Hematopoietic multipotent progenitor cell treated with erythropoietin and hydrocortisone succinate and interleukin-3 and kit ligand, for 8 days (in vitro differentiated cells): ENCODE measurements at places on chromosomes 13 and 19.

GRCh38 chr13:100434010-100434763 is 154.4 kb downstream of the GGACT start:
- no peak for DNase-seq

DNA sequence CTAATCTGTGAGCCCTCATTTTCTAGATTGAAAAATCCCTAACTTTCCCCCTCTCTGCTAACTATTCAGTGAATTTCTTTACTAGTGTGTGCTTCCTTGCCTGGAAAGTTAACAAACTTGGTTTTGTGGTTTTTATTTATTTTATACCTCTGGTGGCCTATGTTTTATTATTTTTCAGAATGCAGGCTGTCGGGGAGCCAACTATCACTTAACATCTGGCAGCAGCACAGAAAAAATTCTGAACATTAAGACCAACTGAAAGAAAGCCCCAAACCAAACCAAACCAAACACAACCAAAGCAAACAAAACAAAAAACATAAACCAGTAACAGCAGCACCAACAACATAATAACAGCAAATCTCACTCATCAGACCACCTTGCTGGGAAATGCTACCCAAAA is 109.0 kb upstream of the KL start:
- DNase-seq, result no peak

DNA sequence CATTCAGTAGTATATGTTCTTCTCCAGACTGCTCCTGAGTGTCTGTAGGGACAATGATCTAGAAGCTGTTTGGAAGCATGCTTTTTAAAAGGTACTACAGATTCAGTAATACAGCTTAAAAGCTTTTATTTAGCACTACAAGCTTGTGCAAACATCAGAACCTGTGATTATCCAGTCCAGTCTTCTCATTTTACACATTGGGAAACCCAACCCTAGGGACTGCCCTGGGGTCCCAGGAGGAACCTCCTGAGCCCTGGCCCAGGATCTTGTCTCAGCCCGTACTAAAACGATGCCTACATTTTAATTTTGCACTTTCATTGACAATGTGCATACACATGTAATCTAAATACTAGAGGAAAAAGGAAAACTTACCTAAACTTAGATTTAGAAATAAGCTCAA is 12.5 kb downstream of the DOCK9 start:
- no peak for DNase-seq

DNA sequence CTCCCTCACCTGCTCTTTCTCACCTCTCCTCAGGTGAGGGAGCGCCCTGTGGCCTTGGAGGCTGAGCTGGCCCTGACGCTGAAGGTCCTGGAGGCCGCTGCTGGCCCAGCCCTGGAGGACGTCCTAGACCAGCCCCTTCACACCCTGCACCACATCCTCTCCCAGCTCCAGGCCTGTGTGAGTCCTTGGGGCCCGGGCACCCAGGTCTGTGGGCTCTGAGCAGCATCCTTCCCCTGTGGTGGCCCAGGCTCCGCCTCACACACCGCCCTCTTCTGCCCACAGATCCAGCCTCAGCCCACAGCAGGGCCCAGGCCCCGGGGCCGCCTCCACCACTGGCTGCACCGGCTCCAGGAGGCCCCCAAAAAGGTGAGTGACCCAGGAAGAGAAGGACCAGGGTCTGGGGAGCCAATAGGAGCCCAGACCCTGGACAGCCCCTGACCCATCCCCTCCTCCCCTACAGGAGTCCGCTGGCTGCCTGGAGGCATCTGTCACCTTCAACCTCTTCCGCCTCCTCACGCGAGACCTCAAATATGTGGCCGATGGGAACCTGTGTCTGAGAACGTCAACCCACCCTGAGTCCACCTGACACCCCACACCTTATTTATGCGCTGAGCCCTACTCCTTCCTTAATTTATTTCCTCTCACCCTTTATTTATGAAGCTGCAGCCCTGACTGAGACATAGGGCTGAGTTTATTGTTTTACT is 1.9 kb downstream of the IFNL1 start:
- no peak for DNase-seq

GRCh38 chr13:20114066-20114610 is 46.7 kb downstream of the GJA3 start:
- DNase-seq, result no peak

DNA sequence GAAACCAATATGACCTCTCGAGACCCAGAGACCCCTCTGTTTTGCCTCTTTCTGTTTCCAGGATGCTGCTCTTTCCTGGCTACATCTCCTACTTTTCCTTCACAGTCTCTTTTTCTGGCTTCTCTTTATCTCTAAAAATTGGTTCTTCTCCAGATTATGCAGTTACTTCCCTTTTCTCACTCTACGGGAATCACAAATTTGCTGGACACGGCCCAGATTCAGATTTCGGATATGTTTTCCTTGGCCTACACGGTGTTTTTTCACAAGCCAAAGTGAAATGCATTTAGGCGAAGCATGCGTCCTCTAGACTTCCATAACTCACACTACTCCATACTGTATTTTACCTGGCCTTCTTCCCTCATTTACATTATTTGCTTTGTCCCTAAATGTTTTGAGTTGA is 214.7 kb upstream of the MIR17HG start:
- DNase-seq, result no peak

DNA sequence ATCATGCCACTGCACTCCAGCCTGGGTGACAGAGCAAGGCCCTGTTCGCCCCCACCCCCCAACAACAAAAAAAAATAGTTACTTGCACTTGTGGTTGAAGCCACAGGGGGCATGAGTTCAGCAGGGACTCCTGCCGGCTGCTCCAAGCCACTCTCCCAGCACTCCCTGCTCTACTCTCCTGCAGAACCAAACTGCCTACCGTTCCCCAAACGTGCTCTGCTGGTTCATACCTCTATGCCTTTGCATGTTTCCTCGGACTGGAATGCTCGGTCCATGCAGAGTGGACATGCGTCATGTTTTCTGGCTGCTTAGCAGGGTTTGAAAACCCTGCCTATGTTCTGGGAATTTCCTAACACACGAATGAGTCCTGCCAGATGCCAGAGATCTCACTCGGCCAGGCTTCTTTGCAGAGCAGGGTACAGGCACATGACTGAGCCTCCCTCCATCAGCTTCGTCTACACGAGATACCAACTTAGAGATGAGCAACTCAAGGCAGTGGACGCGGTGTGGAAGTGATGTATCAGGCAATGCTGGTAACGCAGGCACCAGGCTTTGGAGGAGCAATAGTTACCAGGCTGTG is 8.5 kb upstream of the SLC25A15 start:
- no peak for DNase-seq

- no peak for DNase-seq
These were observed 21.7 kb downstream of the MRPS31 start for GRCh38 chr13:40749327-40749726.

DNA sequence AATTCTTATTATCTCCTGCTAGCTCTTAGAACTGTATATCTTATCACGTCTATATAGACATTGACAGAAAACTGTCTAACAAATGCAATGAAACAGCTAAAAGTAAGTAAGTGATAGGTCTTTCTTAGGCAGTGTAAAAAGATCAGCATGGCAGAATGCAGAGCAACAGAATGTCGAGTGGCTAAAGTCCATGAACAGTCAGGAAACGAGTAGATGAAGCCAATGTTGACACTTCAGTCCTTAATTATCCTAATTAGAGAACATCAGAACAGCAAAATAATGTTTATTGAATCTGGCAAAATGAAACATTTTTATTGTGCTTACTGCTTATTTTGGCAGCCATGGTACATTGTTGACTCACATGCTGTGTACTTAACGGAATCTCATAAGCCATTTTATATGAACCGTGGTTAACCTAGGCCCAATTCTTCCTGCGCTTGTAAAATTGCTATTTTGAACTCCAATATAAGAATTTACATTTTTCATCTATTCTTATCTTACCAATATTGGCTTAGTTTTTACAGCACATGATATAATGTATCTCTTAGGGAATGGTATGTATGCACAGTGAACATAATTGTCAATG is 748.1 kb downstream of the DACH1 start:
- no peak for DNase-seq

GRCh38 chr13:87311165-87311564 is 360.0 kb upstream of the SLITRK5 start:
- DNase-seq, result no peak

- DNase-seq, result no peak
These were observed 21.3 kb upstream of the SLC7A9 start for GRCh38 chr19:32890841-32891240.

GRCh38 chr19:29266001-29266400 is 53.0 kb upstream of the UQCRFS1 start:
- no peak for DNase-seq

GRCh38 chr13:36848199-36848982 is 29.4 kb downstream of the RFXAP start:
- DNase-seq, result peak; percentile 29

GRCh38 chr13:80828759-80829158 is 487.8 kb upstream of the SPRY2 start:
- DNase-seq, result no peak

DNA sequence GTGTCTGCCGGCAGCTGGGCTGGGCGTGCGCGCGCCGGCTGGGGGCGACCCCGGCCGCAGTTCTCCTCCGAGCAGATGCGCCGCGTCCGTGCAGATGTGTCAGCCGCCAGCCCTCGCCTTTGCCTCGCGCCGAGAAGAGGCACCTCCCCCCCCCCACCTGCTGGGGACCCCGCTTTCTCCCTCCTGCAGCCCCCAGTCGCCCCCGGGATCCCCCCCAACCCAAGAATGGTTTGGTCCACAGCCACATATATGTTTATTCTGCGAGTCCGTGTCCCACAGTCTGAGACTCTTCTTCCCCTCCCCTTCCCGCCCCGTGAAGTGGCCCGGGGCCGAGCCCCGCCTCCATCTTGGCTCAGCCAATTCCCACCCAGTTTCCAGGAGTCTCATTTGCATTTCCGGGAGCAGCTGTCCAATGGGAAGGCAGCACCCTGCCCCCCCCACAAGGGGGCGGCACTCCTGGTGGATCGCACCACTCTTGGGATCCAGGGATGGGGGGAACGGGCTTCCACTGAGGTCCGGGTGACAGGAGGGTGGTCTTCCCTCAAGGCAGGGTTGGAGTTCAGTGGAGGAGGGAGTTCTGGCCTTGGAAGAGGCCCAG is 8.6 kb downstream of the ISOC2 start:
- DNase-seq, result peak; percentile 94

- no peak for DNase-seq
These were observed 27.4 kb downstream of the LAMP1 start for GRCh38 chr13:113324398-113324797.

GRCh38 chr19:29013325-29013724 is 199.6 kb downstream of the UQCRFS1 start:
- no peak for DNase-seq

DNA sequence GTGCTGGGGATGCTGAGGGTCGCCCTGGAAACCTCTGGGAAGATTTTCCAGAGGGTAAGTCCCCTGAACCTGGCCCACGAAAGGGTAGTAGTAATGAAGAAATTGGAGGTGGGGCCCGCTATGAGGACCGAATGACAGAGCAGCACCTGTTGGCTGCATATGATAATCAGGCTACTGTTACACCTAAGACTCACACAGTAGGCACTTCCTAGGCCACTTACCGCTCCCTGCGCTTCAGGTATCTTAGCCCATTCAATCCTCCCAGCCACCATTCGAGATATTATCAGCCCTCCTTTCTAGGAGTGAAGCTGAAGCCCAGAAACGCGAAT is 4.3 kb upstream of the LRFN3 start:
- no peak for DNase-seq

DNA sequence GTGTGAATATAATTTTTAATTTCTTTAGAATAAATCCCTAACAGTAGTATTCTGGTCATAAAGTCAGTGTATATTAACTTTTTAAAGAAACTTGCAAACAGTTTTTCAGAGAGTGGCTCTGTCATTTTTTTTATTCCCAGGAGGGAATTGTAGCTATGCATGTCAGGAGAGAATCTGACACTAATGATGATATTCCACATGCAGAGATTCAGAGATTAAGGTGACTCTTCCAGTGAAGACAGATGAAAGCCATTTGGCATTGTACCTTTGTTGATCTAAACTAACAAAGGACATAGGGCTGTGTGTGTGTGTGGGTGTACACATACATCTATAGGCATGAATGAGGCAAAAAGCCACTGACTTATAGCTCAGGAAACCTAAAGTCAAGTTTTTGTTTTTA is 99.9 kb downstream of the TNFSF13B start:
- no peak for DNase-seq

DNA sequence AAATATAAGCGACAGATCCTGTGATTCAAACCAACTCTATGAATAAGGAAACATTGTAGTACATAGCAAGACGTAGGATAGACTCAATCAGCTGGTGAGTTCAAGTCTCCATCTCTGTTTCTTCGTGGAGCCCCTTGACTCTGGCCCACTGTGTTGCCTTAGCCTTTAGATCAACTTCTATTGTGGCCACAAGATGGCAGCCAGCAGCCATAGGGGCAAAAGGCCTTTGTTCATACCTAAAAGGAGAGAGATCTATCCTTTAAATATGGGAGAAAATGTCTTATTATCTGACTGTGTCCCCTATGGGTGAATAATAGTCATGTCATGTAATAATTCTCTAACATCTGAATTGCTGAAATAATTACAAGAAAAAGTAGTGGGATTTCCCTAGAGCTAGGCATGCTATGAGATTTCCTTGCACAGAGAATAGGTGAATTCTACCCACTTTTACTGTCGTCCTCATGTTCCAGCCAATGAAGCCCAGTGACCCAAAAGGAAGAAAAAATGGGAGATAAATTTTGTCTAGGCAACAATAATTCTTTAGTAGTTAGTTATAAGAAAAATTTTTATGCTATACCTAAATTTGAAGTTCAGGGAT is 129.4 kb downstream of the PCDH20 start:
- DNase-seq, result peak; percentile 13

DNA sequence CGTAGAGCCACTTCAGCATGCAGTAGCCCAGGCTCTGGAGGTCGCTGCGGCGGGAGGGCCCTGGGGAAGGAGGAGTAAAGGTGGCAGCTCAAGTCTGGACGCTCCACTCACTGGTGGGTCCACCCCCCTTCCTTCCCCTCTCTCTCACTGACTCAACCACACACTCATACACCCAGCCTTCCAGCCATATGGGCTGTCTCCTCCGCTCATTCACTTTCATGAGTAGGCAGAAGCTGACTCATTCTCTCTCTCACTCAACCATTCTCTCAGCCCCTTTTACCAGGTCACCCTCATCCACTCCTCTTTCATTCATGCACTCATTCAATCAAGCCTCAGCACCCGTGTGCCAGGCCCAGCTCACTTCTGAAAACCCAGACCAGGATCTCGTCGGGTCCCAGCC is 27.5 kb upstream of the SIGLEC11 start:
- DNase-seq, result no peak

GRCh38 chr13:23212671-23213070 is 31.9 kb downstream of the SGCG start:
- DNase-seq, result no peak
